ENCODE measurements at places on chromosomes 3 and 15. TPM values are rescaled to one million over a fixed set of nuclear protein-coding genes. Genes with fewer than 3 reads are reported as not detected.

DNA sequence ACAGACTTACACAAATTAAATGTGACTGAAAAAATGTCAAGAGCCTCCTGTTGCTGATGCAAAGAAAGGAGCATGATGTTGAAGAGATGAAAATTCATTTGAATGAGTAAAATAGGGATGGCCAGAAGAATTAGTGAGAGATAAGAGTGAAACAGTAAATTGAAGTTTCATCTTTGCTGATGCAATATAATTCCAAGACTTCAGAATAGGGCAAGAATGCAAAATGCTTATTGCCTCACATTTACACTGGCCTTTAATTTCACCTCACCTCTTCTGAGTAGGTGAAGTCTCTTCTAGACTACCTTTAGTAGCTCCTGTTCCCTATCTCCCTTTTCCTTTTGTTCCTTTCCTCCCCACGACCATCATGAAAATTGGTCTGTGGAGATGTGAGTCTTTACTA is 15.3 kb upstream of the MAPK6 start:
- no peak for DNase-seq

- no peak for DNase-seq
Measured at GRCh38 chr3:14352002-14352627, 50.3 kb upstream of the SLC6A6 start.

DNA sequence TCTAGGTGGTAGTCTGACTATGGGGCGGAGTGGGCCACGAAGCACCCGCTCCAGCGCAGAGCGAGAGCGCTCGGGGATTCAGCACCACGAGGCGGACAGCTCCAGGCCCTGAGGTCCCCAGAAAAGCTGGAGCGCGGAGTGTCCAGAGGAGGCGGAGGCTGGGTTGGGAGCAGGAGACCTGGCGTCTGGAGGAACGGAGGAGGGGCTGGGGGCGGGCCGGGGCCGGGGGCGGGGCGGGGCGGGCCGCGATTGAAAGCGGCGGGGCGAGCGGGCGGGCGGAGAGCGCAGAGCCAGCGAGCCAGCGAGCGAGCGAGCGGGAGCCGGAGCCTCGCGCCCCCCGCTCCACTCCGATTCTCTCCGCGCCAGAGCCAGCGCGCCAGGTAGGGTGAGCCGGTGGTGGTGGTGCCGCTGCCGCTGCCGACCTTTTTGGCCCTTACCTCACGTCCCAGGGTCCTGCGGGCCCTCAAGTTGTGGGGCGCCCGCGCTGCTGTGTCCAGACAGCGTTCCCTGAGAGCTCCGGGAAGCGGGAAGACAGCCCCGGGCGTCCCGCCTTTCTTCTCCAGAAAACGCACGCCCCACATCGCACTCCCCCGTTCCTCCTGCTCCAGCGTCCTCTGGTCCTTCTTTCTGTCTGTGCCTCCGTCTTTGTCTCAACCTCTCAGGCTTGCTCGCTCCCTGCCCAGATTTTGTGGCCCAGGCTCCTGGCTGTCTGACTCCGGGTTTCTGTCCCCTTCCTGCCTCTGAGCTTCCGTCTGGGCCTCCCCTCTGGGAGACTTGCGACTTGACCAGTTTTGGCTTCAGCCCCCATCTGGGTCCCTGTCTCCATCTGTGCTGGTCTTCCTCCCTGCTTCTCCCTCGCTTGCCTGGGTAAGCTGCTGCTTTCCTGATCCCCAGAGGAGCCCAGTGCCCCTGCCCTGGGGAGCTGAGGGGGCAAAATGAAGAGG is at the start of gene GRM2:
GRM2 (plus strand) TSS at position 281 of the 944 bp plus-strand sequence. CDS start 1,916 bp downstream, outside the sequence.
- peak; percentile 81 for DNase-seq

GRCh38 chr3:8556473-8556869 is 54.8 kb downstream of the LMCD1 start:
- DNase-seq = no peak

GRCh38 chr15:43511012-43511885 is 6.2 kb upstream of the MAP1A start:
- no peak for DNase-seq

DNA sequence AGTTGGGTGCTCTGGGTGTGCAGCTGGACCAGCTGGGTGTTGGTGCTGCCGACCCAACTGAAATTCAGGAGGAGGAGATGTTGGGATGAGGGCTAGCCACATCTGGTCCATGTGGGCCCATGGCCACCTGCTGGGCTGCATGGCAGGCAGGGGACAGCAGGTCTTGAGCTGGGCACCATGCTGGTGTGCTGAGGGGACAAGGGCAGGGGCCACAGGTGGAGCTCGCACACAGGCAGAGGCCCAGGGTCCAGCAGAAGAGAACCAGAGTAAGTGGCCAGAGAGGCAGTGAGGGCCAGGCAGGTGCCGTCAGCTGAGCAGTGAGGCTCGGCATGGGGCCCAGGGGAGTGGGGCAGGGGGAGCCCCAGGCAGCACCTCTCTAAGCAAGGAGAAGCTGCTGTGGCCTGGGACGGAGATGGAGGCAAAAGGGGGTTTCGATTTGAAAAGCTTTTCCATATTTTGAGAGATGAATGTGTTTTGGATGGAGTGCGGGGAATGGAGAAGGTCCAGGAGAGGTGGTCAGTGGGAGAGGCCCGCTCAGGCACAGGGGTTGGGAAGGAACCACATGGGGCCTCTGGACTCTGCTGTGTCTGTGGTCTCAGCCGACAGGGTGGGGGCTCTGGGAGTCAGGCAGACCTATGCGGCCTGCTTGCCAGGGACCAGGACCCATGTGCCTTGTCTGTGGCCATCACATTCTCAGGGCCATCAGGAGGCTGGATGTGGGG is 30.5 kb upstream of the PLXNA1 start:
- no peak for DNase-seq

- DNase-seq = no peak
Measured at GRCh38 chr3:175940881-175941280, 1081.7 kb downstream of the NAALADL2 start.

DNA sequence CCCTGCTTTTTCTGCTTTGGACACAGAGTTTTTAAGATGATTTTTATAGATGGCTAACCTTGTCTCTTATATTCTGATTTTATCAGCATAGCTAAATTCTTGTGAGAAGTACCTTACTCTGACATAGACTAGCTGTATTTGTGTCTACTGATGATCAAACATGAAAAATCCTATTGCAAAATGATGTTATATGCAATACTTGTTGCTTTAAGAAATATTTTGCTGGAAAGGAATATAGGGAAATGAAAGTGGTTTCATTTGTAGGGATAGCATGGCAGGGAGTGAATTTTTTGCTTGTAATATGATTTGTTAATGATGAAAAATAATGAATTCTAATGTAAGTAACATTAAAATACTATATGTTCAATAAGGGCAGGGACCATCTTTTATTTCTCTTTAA is 35.9 kb downstream of the CFAP91 start:
- no peak for DNase-seq

DNA sequence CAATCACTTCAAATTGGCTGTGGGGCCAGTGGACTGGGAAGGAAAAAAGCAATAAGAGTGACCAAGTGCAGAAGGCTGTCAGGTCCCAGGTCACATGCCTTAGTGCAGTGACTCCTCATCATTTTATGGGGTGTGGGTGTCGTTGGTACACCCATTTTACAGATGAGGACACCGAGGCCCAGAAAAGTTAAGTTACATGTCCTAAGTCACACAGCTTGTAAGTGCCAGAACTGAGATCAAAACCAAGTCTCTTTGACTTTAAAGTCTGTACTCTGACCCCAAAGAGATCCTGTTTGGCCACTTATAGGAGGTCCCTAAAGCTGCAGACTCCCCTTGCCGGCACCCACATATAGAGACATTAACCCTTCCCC is 63.0 kb upstream of the POLG start:
- no peak for DNase-seq

- DNase-seq = no peak
Measured at GRCh38 chr15:52795464-52796227, 5.5 kb upstream of the ONECUT1 start.

DNA sequence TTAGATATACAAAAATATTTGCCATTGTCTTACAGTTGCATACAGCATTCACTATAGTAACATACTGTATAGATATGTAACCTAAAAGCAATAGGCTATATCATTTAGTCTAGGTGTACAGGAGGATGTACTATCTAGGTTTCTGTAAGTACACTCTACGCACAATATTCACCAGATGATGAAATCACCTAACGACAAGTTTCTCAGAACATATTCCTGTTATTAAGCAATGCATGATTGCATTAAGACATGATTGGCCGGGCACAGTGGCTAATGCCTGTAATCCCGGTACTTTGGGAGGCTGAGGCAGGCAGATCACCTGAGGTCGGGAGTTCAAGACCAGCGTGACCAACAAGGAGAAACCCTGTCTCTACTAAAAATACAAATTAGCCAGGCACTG is 14.5 kb upstream of the PRKCI start:
- DNase-seq = no peak

- DNase-seq = no peak
Measured at GRCh38 chr3:43102773-43103480, 3.0 kb downstream of the POMGNT2 start.

DNA sequence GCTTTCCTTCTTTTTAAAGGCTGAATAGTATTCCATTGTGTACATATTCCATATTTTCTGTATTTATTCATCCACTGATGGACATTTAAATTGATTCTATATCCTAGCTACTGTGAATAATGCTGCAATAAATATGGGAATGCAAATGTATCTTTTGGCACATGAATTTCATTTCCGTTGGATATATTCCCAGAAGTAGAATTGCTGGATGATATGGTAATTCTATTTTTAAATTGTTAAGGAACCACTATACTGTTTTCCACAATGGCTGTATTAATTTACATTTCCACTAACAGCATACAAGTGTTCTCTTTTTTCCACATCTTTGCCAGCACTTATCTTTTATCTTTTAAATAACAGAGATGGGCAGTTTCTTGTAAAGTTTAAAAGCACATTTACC is 302.7 kb downstream of the CTNNB1 start:
- DNase-seq = no peak

- DNase-seq = no peak
Measured at GRCh38 chr15:48389691-48390143, 58.5 kb downstream of the DUT start.

DNA sequence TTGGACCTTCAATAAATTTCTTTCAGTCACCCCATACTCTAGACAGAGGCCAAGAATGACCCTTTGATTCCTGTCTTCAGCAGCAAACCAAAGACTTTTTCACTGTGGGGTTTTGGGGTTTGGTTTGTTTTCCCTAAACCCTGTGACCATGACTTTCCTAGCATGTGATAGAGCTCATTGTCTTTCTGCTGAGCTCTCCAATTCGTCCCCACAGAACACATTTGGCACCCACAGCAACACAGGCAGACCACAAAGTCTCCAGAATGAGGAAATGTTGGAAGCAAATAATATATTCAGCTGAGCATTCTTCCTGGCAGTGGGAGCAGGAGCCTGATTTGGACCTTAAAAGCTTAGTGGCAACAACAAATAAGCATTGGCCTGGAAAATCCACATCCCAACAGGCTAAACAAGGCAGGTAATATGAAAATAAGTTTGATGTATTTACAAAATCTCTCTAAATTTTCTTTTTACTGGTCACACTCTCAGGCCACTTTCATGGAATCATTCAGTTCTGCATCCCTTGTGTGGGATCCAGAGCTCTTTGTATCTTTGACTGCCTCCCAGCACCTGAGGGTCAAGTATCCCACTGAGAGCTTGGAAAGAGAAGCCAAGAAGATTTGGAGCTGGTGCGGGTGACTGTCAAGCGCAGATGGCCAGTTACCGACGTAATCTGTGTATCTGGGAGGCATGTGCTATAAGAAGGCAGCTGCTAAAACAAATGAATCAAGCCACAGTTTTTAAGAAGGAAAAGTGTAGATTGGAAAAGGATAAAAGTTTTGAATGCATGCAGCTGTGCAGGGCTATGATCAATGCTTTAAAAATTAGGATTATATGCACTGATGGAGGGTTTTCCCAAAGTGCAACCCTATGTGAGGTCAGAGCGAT is 36.5 kb upstream of the CPB1 start:
- no peak for DNase-seq

DNA sequence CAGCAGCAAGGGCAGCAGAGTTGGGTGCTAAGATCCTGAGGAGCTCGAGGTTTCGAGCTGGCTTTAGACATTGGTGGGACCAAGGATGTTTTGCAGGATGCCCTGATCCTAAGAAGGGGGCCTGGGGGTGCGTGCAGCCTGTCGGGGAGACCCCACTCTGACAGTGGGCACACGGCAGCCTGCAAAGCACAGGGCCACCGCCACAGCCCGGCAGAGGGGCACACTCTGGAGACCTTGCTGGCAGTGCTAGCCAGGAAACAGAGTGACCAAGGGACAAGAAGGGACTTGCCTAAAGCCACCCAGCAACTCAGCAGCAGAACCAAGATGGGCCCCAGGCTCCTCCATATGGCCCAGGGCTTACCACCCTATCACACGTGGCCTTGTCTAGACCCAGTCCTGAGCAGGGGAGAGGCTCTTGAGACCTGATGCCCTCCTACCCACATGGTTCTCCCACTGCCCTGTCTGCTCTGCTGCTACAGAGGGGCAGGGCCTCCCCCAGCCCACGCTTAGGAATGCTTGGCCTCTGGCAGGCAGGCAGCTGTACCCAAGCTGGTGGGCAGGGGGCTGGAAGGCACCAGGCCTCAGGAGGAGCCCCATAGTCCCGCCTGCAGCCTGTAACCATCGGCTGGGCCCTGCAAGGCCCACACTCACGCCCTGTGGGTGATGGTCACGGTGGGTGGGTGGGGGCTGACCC is 18.8 kb downstream of the SEC61A1 start:
- DNase-seq = no peak

DNA sequence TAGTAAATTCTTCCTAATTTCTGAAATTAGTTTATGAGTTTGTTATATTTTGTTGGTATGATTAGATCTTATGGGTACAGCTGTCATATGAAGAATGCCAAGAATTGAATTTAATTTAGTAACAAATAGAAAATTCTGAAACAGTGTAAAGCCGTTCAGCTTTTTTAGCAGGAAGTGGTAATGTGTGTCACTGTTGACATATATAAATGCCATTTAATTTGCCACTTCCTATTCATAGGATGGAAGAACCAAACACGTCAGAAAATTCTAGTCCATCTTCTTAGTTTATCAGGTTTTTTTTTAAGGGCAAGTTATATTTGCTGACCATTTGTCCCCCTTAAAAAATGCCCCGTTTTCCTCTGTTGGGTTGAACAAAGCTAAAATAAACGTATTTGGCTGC is 43.0 kb downstream of the RAB8B start:
- DNase-seq = no peak

GRCh38 chr15:33086500-33087121 is 107.9 kb downstream of the FMN1 start:
- DNase-seq = no peak

- no peak for DNase-seq
Measured at GRCh38 chr3:177089110-177089509, 108.2 kb downstream of the TBL1XR1 start.

The TEX55 gene
- polyA plus RNA-seq = not detected

The ANKRD34C gene
- polyA plus RNA-seq = 0.08 TPM

The CPNE9 gene
- polyA plus RNA-seq = not detected

The KIF7 gene
- polyA plus RNA-seq = 14.2 TPM

The TLR9 gene
- polyA plus RNA-seq = 0.17 TPM

The CKMT1A gene
- 2.3 TPM for polyA plus RNA-seq

The FBXL22 gene
- polyA plus RNA-seq = 1.4 TPM

The HTD2 gene
- 14.4 TPM for polyA plus RNA-seq

The MRPS25 gene
- 67.9 TPM for polyA plus RNA-seq

The RAB27A gene
- 18.0 TPM for polyA plus RNA-seq

The PAQR5 gene
- 27.0 TPM for polyA plus RNA-seq

All from renal cortex interstitium (tissue), 15 donors.